Activated naive CD8-positive, alpha-beta T cell treated with anti-CD3 and anti-CD28 coated beads for 36 hours (primary cell): ENCODE measurements at places on chromosomes 5 and 9. TPM values are rescaled to one million over a fixed set of nuclear protein-coding genes. Genes with fewer than 3 reads are reported as not detected.

DNA sequence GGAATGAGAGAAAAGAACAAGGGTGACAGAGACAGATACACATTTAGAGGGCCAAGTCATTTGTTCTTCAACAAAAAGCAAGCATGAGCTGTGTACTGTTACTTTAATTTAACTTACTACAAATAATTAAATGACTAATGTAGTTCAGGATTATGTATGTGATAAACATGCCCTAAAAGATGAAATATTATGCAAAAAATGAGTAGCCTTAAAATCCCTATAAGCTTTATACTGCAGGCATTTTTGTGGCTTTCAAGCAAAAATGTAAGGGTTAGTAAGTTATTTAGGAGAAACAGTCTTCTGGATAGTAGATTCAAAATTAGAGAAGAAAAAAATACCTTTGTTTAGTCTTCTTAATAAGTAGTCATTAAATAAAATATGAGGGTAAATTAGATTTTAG lies 431.2 kb downstream of the CSNK1G3 start:
- no peak for DNase-seq

DNA sequence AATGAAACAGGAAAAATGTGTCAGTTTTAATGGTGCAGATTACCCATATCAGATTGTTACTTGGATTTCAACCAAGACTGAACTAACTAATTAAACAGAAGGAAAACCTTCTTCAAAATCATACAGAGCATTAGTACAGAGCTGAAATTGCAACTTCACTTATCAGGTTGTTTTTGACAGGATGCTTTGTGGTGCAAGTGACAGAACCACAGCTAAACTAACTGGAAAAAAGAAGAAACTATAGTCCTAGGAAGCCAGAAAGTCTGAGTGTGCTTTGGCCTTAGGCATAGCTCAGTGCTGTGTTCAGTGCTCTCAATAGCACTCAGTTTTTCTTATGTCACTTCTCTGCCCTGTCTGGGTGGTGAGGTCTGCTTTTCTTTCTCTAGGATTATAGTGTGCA lies 267.4 kb downstream of the CHSY3 start:
- no peak for DNase-seq

DNA sequence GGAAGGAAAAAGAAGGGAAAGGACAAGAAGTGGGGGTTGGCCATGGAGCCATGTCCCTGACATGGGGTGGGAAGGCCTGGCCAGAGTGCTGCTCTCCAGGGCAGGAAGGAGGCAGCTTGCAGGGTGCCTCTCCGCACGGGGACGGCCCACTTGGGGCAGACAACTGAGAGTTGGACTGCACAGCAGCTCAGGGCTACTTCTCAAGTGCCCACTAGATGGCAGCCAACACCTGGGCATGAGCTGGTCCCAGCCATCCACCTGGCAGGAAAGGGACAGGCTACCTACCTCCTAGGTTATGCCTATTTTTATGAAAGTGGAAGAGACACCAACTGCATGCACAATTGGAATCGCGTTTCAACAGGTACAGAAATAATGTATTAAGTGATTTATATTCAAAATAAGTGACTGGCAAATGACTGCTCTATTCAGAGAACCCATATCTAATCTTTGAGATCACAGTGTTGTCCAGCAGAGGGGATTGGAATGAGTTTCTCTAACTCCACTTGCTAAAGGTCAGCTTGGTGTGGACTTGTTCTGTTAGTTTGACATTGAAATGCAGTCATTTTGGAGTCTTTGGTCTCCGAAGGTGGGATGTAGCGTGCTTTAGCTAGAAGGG lies 113.4 kb downstream of the SYK start:
- peak; percentile 71 for DNase-seq

- DNase-seq, result no peak
Observed at GRCh38 chr9:123686829-123687192, 243.1 kb downstream of the DENND1A start.

DNA sequence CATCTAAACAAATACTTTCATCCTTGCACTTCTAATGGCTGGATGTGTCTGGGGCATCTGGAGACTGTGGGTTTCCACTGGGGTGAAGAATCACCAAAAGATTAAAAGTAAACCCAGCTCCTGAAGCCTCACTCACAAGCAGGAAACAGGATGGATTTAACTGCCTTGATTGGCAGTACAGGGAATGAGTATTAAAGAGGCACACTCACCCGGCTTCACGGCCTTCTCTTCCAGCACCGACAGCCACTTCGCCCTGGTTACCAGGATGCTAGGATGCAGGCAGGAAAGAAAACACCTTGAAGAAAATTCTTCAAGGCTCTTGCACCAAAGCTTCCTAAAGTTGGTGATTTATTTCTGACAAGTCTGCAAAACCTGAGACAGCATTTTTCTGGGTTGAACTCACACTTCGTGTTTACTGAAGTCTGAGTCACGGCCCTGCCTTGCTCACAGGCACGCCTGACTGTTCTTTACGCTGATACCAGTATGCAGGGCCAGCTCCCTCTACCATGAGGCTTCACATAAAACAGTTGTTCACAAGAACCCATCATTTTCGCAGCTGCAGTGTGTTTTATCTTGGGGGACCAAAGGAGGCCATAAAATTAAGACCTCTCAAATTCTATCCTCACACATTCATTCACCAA lies 56.5 kb upstream of the ZNF354A start:
- DNase-seq, result no peak

DNA sequence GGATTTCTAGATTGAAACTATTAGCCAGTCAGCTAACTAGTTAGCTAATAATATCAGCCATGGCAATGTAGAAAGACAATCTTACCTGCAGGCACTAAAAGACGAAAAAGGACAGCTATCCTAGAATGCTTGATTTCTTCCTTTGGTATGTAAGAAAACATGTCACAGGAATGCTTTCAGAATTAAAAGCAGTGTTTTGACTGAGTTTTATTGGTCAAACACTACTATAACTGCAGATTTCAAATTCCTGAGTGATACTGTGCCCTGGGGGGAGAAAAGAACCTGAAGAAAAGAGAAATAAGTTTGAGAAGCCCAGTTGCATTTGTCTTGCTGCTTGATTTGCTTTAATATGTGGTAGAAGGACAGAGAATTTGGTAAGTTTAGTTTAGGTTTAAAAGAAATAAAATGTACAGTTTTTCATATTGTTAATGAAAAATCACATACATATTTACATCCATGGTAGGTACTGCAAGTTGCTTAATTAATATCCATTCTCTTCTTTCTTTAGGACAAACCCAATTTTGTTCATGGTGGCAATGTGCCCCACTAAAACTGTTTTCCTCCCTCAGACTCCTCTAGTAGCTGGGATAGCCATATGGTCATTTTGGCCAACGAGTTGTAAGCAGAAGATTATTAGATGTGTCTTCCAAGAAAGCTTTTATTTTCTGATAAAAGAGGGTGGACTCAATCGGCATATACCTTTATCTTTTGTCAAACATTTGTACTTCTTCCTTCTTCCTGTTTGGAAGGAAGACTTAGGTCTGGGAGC lies 4.3 kb upstream of the FAM169A start:
- DNase-seq, result no peak

DNA sequence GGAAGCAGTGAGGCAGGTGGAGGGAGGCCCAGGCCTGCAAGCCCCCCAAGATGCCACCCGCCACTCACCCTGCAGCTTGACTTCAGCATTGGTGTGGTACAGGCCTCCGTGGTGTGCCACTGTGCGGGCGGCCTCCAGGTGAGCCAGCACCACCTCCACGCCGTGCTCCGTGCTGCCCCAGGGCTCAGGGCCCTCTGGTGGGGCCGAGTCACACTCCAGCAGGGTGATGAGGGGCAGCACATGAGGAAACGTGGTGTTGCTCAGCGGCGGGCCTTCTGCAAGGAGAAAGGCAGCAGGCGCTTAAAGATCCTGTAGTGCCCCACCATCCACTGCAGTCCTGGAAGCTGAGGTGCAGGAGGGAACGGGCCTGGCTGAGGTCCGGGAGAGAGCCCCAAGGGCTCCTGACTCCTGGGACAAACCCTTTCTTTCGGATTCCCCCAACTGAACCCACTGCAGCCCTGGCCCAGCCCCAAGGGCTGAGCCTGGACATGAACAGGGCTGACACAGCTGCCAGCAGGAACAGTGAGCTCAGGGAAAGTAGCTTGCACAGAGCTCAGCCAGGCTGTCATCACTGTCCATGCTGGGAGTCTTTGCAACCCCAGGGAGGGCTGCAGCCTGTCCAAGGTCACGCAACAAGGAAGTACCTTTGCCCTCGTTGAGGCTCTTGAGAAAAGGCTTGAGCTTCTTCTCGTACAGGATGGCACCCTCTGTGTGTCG lies 4.7 kb upstream of the TOR2A start:
- DNase-seq, result no peak

DNA sequence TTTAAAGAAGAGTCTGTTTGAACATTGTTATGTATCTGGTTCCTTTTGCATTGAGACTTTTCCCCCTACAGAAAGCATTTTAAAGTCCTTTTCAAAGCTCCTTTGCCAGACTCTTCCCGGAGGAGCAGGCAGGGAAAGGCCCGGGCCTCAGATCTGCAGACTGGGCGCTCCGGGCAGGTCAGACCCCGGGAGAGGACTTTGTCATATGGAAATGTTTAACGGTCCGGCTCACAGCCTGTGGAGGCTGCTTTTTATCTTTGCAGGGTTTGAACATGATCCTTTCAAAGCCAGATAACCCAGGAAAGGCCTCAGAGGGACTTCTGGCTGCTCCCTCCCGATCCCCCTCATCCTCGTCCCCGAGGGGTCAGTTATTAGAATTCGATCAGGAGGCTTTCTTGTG lies 82.1 kb upstream of the IRX2 start:
- no peak for DNase-seq

Gene OR1K1
- not detected for total RNA-seq

Gene ARSI
- not detected for total RNA-seq

Gene LCN2
- total RNA-seq, result not detected

Gene TAF11L2
- total RNA-seq, result not detected
